ENCODE measurements at places on chromosomes 1 and 21. TPM values are rescaled to one million over a fixed set of nuclear protein-coding genes. Genes with fewer than 3 reads are reported as not detected.

The BTBD8 gene
- 2.6 TPM for total RNA-seq

The CFAP141 gene
- total RNA-seq, result not detected

The GPR137B gene
- total RNA-seq, result 11.9 TPM

The BMP8A gene
- 1.2 TPM for total RNA-seq

The CFHR1 gene
- total RNA-seq, result 0.29 TPM

The LPAR3 gene
- total RNA-seq, result 3.7 TPM

The HTR1D gene
- total RNA-seq, result not detected

The CLDN17 gene
- total RNA-seq, result not detected

The LRRN2 gene
- not detected for total RNA-seq

The AK5 gene
- total RNA-seq, result 17.0 TPM

The PROX1 gene
- total RNA-seq, result not detected

The NMNAT2 gene
- 0.53 TPM for total RNA-seq

The IQGAP3 gene
- 29.4 TPM for total RNA-seq

The DDAH1 gene
- 53.7 TPM for total RNA-seq

The S100A3 gene
- 5.8 TPM for total RNA-seq

The GSTM5 gene
- 8.5 TPM for total RNA-seq

The TBX15 gene
- total RNA-seq, result not detected

The PCAT6 gene
- 0.86 TPM for total RNA-seq

The LY9 gene
- not detected for total RNA-seq

The CYP4A11 gene
- total RNA-seq, result not detected

The HSD3B2 gene
- not detected for total RNA-seq

The WNT3A gene
- total RNA-seq, result not detected

The KMO gene
- not detected for total RNA-seq

The RBBP4 gene
- total RNA-seq, result 93.7 TPM

The SELENBP1 gene
- total RNA-seq, result 49.6 TPM
